Type B pancreatic cell (in vitro differentiated cells): ENCODE measurements at places on chromosomes 11 and 22. TPM values are rescaled to one million over a fixed set of nuclear protein-coding genes. Genes with fewer than 3 reads are reported as not detected.

DNA sequence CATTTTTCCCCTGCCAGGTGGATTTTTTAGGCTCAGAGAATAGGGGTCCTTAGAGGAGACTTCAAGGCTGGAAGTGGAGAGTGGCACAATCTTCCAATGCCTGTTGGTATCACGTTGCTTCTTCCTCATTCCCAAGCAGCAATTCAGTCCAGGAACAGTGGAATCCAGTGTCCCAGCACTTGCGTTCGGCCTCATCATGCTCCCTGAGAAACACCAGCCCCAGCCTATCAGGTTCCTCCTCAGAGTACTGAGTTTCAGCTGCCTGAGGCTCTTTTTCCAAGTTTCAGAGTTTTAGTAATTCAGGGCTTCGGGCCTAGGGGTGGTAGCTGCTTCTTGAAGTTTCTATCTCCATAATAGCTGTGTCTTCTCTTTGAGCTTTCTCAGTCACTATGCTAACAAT, 31.9 kb upstream of the NRGN start:
- no peak for DNase-seq

Gene PDGFD
- total RNA-seq: 17.8 and 27.9 TPM in 2 replicates

DNA sequence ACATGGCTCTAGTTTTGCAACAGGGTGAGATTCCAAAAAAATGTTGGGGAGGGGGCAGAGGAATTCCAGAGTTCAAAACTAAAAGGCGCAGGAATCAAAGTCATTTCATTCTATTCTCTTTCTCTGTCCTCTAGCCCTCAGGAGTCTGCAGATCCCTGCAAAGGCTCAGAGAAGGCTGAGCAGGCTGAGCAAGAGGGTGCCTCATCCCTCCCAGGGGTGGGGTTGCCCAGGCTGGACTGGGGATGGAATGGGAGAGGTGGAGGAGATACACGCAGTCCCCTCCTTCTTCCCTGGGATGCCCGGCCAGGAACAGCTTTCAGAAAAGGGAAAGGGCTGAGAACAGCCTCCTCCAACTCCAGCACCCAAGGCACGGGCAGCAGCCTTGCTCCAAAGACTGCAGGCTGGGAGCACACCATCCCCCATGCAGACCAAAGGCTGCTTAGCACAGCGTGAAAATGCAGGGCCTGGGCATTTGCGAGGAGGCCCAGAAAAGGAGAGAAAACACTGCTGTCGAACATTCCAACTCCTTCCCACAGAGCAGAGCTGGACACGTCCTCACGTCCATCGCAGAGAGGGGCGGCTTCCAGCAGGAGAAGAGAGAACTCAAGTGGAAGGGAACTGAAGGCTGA, 51.8 kb downstream of the MN1 start:
- no peak for DNase-seq

DNA sequence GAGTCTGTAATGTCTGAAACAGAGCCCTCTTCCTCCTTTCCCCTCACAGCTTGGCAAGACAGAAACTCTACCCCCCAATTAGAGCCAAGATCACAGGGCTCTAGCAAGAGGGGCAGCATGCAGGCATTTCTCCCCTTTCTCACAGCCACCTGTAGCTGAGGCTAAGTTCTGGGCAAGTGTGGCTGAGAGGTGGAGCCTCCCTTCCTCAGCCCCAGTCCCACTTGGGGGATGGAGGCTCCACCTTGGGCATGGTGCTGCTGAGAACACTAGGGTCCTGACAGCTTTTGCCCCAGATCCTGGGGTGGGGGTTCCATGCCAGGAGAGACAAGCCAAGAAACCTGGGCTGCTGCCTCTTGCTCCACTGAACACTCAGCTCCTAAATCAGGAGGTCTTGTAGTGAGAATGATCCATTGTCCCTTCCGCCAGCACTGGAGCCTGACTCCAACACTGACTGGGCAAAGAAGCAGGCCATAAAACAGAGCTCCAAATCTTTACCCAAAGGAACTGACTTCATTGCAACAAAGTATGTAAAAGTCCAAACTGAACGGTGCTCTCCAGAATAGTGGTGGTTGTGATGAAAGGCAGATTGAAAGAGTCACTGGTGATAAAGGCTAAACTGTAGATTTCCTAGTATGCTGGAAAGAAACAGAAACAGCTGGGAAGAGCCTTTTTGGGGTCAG, 25.6 kb downstream of the NARS2 start:
- no peak for DNase-seq

- no peak for DNase-seq
Measured at GRCh38 chr11:34044664-34045485, 6.7 kb upstream of the CAPRIN1 start.

DNA sequence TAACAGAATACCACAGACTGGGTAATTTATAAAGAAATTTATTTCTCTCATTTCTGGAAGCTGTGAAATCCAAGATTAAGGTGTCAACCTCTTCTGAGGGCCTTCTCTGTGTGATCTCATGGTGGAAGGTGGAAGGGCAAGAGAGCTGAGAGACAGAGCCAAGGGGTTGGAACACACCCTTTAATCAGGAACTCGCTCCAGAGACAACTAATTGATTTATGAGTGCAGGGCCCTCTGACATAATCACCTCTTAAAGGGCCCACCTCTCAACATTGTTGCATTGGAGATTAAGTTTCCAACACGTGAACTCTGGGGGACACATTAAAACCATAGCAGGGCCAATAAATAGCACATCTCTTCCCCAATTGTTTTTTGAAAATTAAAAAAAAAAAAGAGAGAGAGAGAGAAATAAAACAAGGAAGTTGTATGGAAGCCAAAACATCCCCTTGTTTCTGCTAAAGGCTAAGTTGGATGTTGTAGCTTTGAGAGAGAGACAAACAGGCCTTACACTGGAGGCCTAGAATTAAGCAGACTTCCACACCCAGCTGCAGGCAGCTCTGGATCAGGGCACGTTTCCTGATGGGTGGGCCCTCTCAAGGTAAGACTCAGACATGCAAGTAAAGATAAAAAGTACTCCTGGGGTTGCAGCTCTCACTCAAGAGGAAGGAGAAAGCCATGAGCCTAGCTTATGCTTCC, 64.1 kb upstream of the BIRC3 start:
- DNase-seq: no peak
